ENCODE measurements at places on chromosomes 2 and 18.

DNA sequence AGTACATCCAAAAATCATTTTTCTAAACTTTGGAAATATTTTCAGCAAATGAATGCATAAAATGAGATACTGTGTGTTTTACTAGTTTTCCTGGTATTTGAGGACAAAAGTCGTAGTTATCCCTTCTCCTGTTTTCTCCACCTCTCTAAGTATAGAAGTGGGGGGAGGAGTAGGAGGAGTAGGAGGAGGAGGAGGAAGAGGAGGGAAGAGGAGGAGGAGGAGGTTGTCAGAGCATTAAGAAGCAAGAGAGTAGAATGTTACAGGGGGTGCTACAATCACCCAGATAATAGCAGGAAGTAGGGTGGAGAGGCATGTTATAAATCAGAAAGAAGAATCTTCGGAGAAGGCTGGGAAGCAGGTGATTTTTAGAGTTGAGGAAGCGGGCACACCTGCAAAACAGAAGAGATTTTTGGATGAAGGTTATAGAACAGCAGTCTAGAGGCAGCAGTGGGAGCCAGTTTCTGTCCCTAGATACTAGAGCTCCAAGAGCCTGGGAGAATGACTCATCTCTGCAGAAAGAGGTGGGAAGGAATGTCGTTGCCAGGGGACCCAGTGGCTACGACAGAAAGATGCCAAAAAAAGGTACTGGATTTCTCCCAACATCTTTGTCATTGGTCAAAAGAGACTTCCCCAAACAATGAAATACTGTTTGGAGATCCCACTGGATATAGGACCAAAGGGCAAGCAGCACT, 44.2 kb upstream of the AQP4 start:
- H3K4me3 ChIP-seq, result no peak overlapping the region
- DNase-seq, result no peak
- no peaks in the 10 kb centered on the region for H3K4me1 ChIP-seq
- H3K27ac ChIP-seq, result no peak overlapping the region
- no peaks in the 10 kb centered on the region for H3K27me3 ChIP-seq

- H3K27ac ChIP-seq, result no peak overlapping the region
- DNase-seq, result no peak
- H3K36me3 ChIP-seq, result peaks cover 1% of the 10 kb centered on the region
- H3K4me1 ChIP-seq, result peaks cover 18% of the 10 kb centered on the region
- H3K4me3 ChIP-seq, result no peak overlapping the region
Observed at GRCh38 chr18:61765097-61765496, 127.7 kb downstream of the RNF152 start.

DNA sequence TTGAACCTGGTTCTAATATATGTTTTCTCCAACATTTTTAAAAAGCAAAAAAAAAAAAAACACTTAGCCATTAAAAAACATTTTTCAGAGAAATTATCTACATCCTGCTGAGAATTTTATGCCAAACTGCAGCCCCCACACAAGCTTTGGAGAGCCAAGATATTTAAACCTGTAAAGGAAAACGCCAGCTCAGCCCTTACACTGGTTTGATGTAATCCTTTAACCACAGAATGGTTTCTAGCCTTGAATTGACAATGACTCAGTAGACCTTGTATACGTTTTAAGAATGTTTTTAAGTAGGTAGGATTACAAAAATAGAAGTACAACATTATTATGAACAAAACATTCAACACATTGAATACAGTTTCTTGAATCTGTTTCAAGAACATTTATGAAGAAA, 113.6 kb downstream of the BABAM2 start:
- peaks cover 20% of the 10 kb centered on the region for H3K4me1 ChIP-seq
- H3K36me3 ChIP-seq, result peaks cover 6% of the 10 kb centered on the region
- no peak overlapping the region for H3K27ac ChIP-seq
- DNase-seq, result no peak
- no peak overlapping the region for H3K4me3 ChIP-seq

DNA sequence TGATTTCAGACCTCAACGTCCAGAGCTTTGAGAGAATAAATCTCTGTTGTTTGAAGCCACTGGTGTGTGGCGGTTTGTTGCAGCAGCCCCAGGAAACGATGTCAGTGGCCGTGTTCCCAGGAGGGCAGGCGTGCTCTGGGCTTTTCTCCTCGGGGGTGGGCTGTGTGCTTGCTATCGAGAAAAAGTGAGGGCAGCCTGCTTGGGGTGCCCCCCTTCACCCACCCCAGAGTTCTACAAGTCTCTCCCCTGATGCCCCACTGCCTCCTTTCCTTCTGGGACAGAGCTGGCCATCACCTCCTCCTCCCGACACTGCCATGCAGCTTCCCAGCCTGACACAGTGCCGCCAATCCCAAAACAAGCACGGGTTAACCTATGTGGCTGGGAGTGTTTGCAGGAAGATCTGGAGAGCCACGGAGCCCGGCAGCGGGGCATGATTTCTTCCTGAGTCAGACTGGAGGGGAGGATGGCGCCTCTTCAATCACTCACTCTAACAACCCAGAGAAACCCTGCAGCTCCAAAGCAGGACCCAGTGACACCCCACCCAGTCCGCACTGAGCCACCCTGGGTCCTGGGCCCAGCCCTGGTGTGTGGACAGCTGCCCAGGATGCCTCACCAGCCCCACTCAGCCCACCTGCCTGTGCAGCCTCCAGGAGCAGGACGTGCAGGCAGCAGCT, 213.7 kb upstream of the RAB6C start:
- H3K36me3 ChIP-seq, result no peaks in the 10 kb centered on the region
- H3K4me3 ChIP-seq, result no peak overlapping the region
- H3K4me1 ChIP-seq, result no peaks in the 10 kb centered on the region
- DNase-seq, result no peak

DNA sequence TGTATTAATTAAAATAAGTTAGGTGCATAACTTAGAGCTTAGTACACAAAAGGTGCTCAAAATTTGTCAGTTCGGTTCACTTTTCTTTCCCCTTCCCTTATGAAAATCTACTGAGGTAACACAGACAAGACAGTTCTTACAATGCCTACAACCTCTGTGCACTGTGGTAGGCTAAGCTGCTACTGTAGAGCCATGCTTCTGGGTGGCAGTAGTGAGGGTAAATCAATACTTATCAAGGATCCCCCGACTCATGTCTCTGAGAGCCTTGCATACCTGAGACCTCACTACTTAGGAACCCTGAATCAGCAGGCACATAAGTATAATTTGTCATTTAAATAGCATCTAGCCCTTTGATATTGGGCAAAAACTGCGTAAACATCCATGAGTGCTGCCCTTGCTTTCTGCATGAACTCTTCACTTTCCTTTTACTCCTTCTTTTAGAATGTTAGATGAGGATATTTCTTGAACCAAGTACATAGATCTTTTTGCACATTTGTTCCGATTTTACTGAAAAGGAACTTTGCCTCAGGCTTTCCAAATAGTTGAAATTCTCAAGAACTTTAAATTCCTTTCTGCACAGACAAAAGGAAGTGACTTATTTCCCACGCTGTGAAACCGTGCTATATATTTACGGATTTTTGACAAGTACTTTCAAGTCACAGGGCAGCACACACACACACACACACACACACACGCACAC, 234.4 kb downstream of the TRIB2 start:
- no peak overlapping the region for H3K27ac ChIP-seq
- no peak for DNase-seq
- H3K27me3 ChIP-seq, result no peaks in the 10 kb centered on the region
- peaks cover 20% of the 10 kb centered on the region for H3K4me1 ChIP-seq

DNA sequence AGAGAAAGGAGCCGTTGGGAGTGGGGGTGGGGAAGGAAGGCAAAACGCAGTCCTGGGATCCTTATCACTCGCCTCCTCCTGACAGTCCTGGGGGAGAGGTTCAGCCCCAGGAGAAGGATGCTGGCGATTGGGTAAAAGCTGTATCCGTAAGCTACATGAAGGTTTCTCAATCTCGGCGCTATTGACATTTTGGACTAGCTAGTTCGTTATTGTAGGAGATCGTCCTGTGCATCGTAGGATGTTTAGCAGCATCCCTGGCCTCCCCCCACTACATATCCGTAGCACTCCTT, 511 bp upstream of the TP53I3 start:
- no peak for DNase-seq
- H3K36me3 ChIP-seq, result peaks cover 10% of the 10 kb centered on the region
- no peaks in the 10 kb centered on the region for H3K27me3 ChIP-seq
- H3K4me1 ChIP-seq, result peaks cover 16% of the 10 kb centered on the region

DNA sequence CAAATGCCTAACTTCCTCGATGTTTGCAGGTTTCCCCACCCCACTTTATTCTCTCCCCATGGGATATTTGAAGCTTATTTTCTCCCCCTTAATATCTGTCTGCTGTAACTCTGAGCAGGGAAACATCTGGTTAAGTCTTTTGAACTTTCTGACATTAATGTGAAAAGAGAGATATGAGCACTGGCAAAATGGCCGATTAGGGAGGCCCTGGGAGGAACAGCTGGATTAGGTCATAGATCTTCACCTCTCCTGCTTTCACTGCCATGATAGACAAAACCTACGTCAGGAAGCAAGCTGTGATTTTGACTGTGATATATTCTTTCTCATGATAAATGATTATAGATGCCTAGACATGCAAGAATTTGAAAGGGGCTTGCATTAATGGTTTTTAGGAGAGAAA, 43.6 kb downstream of the LYPD6B start:
- no peak overlapping the region for H3K4me3 ChIP-seq
- H3K27me3 ChIP-seq, result peaks cover 25% of the 10 kb centered on the region
- no peak overlapping the region for H3K27ac ChIP-seq
- DNase-seq, result no peak
- no peaks in the 10 kb centered on the region for H3K36me3 ChIP-seq
- no peaks in the 10 kb centered on the region for H3K4me1 ChIP-seq
